ENCODE measurements at places on chromosomes 6 and 20.

DNA sequence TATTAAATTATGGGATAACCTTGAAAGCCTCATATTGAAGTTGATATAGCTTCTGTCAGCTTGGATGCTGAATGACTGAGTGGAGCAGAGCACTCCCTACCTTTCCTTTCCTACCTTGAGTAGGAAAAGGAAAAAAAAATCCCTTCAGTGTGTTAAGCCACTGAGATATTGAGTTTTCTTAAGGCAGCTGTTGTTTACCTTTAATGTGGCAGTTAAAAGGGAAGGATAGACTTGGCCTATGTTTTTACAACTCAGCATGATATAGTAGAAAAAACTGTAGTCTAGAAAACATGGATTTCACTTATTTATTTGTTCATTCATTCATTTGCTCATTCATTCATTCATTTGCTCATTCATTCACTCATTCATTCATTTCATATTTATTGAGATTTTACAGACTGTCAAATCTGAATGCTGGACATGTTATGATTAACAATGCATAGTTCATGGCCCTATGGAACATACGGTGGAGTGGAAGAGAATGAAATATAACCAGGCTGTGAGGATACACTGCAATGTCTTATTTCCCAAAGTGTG, 131.5 kb upstream of the MAN1A1 start:
- DNase-seq = no peak

DNA sequence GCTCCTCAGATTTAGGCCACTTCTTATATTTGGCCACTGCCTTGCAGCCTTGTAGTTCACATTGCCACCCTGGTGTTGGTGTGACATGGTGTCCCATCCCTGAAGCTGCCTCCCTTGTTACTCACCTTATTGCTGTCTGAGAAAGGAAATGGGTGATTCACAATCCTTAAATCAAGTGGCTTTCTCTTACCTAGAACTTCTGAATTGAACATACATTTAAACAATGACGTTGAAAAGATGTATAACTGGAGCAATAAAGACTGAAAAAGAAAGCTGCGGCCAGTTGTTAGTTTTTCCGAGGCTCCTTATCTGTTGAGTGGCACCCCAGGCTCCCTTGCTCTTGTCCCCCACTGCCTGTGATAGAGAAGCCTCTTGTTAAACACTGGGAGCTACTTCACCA, 28.8 kb upstream of the GNRH2 start:
- peak; percentile 21 for DNase-seq

DNA sequence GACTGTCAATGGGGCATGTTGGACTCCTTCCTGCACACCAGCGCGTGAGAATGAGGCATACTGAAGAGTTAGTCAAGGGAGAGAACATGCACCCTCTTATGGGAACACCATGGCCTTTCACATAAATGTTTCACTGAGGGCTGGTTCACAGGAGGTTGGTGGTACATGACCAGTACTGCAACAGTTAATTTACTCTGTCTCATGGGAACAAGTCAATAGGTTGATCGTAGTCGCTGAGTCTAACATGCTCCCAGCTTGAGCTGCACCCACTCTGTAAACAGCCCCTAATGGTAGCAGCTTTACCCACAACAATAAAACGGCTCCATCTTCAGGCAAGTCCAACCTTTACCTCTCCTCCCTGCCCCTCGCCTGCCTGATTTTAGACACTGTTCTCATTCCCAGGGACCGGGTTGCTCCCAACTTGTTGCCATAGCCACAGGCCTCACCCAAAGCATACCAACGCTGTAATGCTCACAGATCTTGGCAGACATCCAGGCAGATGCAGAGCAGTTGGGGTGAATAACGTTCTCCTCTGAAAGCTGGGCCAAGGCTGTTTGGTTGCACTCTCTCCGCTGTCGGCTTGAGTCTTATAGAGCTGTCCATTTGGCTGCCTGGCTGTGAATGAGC, 111.3 kb downstream of the LY86 start:
- DNase-seq = no peak

- no peak for DNase-seq
Measured at GRCh38 chr6:33372526-33373123, 19.0 kb upstream of the KIFC1 start.

DNA sequence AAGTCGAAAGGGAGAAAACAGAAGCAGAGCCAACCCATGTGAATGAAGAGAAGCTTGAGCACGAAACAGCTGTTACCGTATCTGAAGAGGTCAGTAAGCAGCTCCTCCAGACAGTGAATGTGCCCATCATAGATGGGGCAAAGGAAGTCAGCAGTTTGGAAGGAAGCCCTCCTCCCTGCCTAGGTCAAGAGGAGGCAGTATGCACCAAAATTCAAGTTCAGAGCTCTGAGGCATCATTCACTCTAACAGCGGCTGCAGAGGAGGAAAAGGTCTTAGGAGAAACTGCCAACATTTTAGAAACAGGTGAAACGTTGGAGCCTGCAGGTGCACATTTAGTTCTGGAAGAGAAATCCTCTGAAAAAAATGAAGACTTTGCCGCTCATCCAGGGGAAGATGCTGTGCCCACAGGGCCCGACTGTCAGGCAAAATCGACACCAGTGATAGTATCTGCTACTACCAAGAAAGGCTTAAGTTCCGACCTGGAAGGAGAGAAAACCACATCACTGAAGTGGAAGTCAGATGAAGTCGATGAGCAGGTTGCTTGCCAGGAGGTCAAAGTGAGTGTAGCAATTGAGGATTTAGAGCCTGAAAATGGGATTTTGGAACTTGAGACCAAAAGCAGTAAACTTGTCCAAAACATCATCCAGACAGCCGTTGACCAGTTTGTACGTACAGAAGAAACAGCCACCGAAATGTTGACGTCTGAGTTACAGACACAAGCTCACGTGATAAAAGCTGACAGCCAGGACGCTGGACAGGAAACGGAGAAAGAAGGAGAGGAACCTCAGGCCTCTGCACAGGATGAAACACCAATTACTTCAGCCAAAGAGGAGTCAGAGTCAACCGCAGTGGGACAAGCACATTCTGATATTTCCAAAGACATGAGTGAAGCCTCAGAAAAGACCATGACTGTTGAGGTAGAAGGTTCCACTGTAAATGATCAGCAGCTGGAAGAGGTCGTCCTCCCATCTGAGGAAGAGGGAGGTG, 38.7 kb downstream of the ZBTB2 start:
- no peak for DNase-seq

All from stimulated activated naive CD8-positive, alpha-beta T cell treated with anti-CD3 and anti-CD28 coated beads, Interleukin-15, Interleukin-2, amounts not matched to agents 100 U/mL and 50 U/mL, for 24 hours (primary cell).